ENCODE measurements at places on chromosomes 4 and X.

- no peak for DNase-seq
These were observed 4.4 kb downstream of the ADGRL3 start for GRCh38 chr4:61204353-61205060.

- DNase-seq = peak; percentile 0
These were observed 80.6 kb downstream of the PBDC1 start for GRCh38 chrX:76253432-76253831.

DNA sequence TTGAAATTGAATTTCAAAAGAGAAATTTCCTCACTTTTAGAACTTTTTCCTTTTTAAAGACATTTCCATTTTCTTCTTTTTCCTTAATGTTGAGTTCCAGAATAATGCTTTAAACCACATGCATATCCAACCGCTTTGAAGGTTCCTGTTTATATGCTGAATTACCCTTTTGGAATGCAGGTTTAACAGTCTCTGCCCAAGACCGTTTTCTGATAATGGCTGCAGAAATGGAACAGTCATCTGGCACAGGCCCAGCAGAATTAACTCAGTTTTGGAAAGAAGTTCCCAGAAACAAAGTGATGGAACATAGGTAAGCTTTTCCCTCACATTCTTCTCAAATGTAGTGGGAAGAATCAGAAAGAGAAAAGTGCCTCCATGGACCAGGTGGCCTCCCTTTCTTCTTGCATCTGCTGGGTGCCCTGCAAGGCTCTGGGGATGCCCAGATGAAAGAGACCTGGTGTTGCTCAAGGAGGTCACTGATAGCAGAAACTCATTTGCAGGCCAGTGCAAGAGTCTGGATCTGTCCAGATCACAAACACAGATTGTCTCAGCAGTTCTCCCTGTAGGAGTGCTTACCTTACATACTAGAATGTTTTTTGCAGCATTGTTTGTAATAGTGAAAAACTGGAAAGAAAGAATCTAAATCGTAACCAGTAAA lies 42.9 kb downstream of the MOSPD2 start:
- no peak for DNase-seq

DNA sequence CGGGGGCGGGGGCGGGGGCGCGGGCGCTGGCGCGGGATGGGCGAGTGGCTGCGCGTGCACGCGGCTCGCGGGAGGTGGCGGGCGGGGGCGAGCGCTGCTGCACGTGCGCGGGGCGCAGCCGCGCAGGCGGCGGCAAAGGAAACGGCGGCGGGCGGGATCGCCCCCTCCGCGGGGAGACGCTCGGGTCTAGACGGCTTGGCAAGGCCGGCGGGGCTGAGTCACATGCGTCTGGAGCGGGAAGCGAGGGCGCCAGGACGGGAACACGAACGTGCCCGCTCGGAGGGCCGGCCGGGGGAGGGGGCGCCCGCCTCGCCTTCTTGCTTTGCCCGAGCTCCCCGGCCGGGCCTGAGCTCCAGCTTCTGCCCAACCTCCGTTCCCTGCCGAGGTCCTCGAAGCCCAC lies 4.3 kb upstream of the HAUS7 start:
- peak; percentile 35 for DNase-seq

DNA sequence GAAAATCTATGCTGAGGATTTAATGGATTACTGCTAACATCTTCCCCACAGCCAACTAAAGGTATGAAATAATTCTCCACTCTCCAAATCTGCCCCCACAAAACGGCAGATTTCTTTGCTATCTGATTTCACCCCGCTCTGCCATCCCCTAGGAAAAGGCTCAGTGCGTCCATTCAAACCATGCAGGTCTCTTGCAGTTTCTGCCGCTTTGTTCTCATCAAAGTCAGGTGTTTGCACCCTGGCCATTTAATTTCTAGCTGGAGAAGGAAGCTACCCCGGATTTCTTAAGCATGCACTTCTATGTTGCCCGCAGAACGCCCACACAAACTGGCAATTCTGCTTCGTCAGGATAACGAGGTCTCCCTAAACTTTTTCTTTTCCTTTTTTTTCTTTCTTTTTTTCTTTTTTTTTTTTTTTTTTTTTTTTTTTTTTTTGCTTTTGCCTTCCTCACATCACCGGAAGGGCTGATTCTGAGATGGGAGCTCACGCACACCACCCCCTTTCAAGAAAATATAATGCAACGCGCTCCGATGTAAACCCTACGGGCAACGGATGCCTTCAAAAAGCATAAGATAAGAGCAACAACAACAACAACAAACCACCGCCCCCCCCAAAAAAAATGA lies 3.3 kb downstream of the NLGN4X start:
- no peak for DNase-seq

- no peak for DNase-seq
These were observed 9.4 kb upstream of the ADD1 start for GRCh38 chr4:2834001-2834921.

GRCh38 chr4:148926276-148927260 lies 484.4 kb upstream of the NR3C2 start:
- no peak for DNase-seq

DNA sequence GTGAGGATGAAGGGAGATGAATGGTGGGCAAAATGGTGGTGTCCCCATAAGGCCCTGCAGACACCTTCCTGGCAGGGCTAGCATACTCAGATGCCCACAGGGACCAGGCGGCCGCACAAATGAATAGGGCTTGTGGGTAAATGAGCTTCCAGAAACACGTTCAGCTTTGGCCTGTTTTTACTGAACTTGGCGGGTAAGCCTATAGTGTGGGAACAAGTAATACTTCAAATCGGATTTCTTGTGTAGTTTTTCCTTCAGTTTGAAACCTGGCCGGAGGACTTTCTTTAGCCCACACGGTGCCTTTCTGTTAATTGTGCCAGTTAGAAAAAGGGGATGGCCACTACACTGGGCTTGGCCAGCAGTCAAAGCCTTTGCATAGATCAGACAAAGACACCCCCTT lies 22.8 kb downstream of the SMS start:
- no peak for DNase-seq

DNA sequence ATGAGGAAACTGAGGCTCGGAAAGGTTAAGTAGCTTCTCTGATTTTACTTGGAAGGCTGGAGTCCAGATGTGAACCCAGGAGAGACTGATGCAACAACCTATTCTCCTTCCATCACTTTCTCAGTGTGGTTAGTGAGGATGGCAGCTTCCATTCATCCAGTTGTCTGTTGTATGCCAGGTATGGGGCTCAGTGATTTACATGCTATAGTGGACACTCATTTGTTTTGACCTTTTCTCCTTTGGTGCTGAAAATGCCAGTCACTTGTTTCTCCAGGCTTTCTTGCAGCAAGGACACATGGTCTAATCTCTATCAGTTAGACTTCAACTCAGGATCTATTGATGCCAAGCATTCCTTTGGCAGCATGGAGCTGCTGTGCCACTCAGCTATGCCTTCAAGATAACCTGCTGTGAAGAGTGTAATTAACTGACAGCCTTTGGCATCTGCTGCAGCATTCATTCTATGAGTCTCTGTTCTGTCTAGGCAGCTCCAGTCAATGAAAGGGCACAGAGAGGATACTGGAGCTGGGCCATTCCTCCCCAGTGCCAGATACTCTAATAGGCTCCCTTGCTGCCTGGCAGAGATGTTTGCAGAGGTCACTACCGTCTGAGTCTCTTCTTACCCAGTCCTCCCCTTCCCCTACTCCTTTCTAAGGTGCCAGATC lies 11.0 kb upstream of the CWH43 start:
- DNase-seq = no peak

GRCh38 chr4:123340381-123340701 lies 56.3 kb upstream of the SPRY1 start:
- no peak for DNase-seq

GRCh38 chrX:94831364-94831763 lies 1157.4 kb downstream of the FAM133A start:
- no peak for DNase-seq

DNA sequence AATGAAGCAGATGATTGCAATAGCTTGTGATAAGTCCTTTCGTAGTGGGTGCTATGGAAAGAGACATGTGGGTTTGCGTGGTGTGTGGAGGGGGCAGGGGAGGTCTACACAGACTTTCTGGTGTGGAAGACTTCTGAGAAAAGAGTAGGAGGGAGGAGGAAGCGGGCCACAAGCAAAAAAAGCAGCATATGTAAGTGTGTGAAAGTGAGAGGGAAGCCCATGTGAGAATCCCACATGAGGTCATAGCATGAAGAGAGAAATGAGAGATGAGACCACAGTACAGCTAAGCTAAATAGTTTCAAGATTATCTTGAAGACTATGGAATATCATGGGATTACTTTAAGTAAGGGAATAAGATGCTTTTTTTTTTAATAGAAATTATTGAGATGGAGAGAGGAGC lies 2039.9 kb upstream of the TENM3 start:
- DNase-seq = no peak

- no peak for DNase-seq
These were observed 840 bp downstream of the ZNF711 start for GRCh38 chrX:85244450-85245211.

GRCh38 chr4:98602270-98602669 lies 56.1 kb downstream of the TSPAN5 start:
- no peak for DNase-seq

GRCh38 chrX:23737413-23737812 lies 5.7 kb downstream of the ACOT9 start:
- no peak for DNase-seq

GRCh38 chrX:96621811-96622210 lies 62.8 kb upstream of the DIAPH2 start:
- DNase-seq = no peak

DNA sequence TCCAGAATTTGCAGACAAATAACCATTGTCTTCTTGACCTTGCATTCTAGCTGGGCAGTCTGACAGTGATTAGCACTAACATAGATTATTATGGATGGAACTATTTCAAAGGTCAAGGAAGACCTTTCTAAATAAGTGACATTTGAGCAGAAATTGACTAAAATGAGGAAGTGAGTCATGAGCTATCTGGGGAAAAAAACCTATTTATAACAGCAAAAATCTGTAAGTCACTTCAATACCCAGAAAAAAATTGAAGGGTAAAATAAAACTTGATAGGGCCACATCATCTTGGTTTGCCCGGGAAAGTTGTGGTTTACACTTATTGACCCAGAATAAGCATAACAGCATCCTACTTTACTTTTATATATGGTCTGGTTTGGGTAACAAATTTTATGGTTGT lies 414.6 kb upstream of the HS3ST1 start:
- no peak for DNase-seq

GRCh38 chr4:43564107-43564506 lies 671.6 kb downstream of the GRXCR1 start:
- no peak for DNase-seq

DNA sequence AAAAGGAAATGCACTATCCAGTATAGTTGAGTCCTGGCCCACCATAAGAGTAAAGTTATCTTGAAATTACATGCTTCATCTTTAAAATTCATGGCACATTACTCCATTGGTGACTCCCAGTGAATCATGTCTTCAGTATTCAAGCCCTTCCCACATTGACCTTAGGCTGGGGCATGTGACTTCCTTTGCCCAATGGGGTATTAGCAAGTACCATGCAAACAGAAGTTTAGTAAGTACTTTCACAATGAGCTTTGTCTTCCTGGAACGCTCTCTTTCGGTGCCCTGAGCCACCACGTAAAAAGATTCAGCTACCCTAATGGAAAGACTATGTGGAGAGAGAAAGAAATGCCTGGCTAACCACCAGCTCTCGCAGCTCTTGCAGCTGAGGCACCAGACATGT lies 235.4 kb downstream of the HNRNPD start:
- no peak for DNase-seq

DNA sequence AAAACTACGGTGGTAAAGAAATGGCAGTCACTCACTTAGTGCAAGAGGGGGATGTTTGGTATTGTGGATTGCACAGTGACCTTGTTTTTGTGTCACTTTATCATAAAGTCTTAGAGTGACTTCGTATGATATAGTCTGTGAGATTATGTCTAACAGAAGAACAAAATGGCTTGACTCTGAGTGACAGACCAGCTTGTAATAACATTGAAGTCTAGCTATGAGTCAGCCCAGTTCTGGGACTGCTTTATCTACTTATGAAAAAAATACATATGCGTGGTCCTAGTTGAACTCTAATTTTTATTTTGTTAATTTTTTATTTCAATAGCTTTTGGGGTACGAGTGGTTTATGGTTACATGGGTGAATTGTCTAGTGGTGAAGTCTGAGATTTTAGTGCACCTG lies 20.0 kb downstream of the DCLK2 start:
- DNase-seq = no peak
